ENCODE measurements at places on chromosomes 6 and 20.

DNA sequence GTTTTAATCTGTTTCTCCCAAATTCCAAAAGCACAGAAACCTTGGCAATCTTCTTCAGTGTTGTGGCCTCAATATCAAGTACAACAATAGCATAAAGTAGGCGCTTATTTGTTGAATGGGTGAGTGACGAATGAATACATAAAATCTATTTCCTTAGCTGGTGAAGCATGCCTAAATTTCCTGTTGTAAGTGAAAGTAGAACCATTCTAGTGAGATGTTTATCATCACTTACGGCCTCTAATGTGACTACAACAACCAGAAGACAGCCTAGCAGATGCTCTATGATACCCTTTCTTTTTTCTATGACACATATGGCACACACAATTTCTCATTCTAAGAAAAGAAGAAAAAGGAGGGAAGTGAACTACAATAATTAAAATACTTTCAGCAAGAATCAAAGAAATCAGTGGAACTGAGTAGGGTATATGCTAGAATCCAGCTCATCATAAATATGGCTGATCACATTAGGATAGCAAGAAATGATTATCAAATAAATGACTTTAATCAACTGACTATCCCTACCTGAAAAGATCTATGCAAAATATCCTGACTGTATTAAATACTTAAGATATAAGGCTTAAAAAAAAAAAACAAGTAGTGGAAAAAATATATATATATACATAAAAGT, 67.4 kb downstream of the BTBD9 start:
- no peak for DNase-seq

DNA sequence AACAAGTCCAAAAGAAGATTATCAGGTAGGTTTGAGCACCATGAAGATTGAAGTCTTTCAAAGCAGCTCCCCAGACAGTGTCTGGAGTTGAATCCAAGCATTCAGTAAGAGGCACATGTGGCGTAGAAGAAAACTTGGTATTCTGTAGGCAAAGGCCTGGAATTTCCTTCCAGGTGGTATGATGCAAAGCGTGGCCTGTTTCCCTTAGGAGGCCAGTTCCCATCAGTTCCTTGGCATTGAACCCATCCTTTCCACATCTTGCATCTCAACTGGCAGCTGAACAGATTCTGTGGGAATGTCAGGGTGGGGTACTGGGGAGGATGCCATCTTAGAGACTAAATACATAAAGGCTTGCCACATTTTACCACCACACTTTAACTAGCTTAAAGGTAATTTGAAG, 516.0 kb downstream of the BTBD3 start:
- DNase-seq = no peak

DNA sequence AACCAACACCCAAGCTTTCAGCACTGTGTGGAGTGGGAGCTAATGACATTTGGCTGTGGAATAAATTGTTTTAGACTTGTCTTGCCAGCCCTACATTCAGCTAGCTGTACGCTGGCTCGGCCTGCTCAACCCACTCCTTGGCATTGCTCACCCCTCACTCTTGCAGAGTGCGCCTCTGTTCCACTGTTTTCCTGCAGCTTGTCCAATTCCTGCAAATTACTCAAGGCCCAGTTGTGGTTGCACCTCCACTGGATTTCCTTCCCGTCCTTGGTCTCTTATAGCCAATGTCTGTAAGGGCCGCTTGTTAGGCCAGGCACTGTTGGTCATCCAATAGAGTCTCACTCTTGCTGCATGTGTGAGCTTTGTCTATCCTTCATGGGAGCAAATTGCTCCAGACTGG, 289.2 kb upstream of the RNF24 start:
- DNase-seq = no peak

- DNase-seq = no peak
Measured at GRCh38 chr6:118985123-118985830, 50.3 kb upstream of the MCM9 start.

GRCh38 chr20:49570828-49571552, 3.1 kb upstream of the PTGIS start:
- peak; percentile 61 for DNase-seq

- no peak for DNase-seq
Measured at GRCh38 chr6:43455531-43456428, at the start of gene DLK2. Gene DLK2, minus strand, starts transcription at chr6:43455548. Its CDS starts 723 bp downstream, at chr6:43454825.

- no peak for DNase-seq
Measured at GRCh38 chr20:47917549-47918070, 132.3 kb upstream of the SULF2 start.

- no peak for DNase-seq
Measured at GRCh38 chr6:135424385-135424784, 73.2 kb downstream of the AHI1 start.

DNA sequence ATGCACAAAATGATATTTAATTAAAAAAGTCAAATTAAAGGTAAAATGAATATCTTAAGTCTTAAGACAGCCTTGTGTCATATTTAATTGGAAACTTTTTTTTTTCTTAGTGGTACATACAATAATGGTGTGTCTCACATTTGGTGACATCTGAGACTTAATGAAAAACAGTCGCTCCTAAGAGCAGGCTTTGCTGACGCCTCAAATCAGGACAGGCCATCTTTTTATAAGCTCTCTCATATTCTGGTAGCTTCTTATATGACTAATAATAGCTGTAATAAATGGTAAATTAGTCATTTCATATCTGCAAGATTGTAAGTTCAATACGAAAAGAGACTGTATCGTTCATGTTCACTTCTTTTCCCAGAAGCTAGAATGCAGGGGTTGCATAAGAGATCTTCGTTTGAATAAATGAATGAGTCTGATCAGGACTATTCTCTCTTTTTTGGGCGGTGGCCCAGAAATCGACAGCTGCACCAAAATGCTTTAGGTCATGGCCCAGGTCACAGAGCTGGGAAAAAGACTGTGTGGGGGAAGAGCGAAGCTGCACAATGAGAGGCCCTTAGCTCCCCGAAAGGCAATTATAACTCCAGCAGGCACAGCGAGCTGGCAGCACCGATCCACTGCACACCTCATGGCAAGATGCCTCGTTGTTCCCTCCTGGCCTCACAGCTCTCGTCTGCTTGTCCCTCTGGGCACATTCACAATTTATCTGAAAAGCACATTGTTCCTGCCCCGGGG, 69.4 kb downstream of the NRN1 start:
- peak; percentile 61 for DNase-seq

- DNase-seq = no peak
Measured at GRCh38 chr20:15370370-15370769, 1033.0 kb upstream of the FLRT3 start.

GRCh38 chr6:76682842-76683241, 610.4 kb upstream of the IMPG1 start:
- no peak for DNase-seq

DNA sequence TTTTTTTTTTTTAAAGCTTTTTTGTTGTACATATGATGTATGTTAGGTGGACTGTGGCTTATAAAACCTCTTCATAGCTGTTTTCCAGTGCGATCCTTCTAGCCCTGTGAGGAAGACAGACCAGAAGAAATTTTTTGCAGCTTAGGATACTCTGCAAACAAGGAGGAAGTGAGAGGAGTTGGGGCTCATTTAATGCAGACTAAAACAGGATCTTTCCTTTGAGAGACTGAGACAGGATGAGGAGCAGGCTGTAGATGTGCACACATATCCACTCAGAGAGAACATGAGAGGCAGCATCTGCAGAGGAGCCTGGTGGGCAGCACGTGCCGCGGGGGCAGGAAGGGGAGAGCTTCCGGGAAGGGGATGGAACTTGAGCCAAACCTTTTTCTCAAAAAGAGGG, 45.7 kb downstream of the PPARD start:
- no peak for DNase-seq

Measured in MG63 (cell line).